ENCODE measurements at places on chromosomes 4 and X.

- no peak for DNase-seq
These were observed 4.0 kb downstream of the DIPK2B start for GRCh38 chrX:45196701-45197100.

- no peak for DNase-seq
These were observed 192.5 kb upstream of the TAPT1 start for GRCh38 chr4:16418814-16419213.

- DNase-seq: no peak
These were observed 157.7 kb upstream of the RASGEF1B start for GRCh38 chr4:81629366-81629765.

GRCh38 chr4:75561789-75562188 lies 5.9 kb downstream of the ODAPH start:
- peak; percentile 22 for DNase-seq

DNA sequence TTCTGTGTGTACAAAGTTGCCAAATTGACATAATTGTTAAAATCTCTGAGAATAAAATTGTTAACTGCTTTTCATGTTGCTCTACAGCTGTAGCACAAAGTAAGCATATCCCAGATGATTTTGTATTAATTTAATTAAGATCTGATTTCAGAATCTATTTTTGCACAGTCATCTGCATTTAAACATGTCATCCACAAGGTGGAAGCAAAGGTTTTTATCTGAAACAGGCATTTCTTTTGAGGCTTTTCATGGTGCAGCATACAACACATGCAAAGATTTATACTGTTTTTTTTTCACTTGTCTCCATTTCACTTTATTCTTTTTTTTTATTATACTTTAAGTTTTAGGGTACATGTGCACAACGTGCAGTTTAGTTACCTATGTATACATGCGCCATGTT lies 51.2 kb downstream of the GC start:
- DNase-seq: peak; percentile 53

DNA sequence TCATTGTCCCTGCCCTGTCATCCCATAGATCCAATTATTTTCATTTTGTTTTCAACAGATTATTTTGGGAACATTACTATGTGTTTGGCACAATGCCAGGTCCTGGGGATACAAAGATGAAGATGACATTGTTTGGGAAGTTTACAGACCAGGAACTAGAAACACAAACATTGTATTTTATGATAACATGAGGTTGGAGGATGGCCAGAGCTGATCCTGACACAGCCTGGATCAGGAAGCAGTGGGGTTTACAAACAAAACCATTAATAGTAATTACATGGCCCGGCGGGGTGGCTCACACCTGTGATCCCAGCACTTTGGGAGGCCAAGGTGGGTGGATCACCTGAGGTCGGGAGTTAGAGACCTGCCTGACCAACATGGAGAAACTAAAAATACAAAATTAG lies 29.9 kb downstream of the CLRN2 start:
- peak; percentile 71 for DNase-seq

DNA sequence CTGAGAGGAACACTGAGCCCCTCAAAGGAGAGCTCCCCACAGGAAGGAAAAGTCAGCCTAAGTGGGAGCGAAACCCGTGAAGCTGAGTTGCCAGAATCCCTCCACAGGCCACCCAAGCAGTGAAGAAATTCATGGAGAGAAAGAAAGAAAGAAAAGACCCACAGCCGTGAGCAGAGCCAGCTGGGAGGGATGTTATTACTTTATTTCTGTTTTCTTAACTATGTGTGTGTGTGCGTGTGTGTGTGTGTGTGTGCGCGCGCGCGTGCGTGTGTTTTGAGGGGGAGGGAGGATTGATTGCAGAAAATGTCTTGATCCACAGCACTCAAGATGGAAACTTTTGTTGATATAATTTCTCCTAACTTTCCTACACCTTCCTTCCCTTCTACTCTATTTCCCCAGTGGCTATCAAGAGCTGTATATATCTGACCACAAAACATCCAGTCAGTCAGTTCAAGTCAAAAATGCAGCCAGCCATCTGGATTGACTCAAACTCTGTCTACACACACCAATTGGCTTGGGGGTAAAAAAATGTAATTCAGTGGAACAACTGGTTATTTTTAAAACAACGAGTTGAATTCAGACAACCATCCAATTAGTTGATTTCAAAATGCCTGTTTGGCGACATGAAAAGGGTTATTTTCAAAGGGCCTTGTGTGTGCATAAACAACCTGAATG lies 13.8 kb upstream of the GPC3 start:
- no peak for DNase-seq

GRCh38 chrX:112359906-112360305 lies 277.3 kb upstream of the TRPC5 start:
- DNase-seq: no peak

DNA sequence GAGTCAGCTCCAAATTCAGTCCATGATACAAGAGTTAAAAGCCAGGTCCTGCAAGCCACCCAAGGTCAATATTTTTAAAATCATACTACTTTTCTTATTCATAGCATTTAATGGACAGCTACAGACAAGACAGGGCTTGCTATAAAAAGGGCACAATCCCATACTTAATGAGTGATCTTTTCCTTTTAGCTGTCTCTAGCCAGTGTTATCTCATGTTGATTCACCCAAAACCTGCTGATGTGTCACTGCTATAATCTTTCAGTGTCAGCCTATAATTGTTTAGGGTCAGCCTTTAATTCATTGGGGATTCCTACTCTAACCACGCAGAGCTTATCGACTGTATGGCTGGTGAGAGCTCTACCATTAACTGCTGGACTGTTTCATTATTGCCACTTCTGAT lies 51.2 kb upstream of the HCCS start:
- no peak for DNase-seq

- no peak for DNase-seq
These were observed 123.4 kb downstream of the NWD2 start for GRCh38 chr4:37367901-37368300.

- DNase-seq: peak; percentile 77
These were observed 200.3 kb downstream of the PDGFC start for GRCh38 chr4:156771171-156771837.

DNA sequence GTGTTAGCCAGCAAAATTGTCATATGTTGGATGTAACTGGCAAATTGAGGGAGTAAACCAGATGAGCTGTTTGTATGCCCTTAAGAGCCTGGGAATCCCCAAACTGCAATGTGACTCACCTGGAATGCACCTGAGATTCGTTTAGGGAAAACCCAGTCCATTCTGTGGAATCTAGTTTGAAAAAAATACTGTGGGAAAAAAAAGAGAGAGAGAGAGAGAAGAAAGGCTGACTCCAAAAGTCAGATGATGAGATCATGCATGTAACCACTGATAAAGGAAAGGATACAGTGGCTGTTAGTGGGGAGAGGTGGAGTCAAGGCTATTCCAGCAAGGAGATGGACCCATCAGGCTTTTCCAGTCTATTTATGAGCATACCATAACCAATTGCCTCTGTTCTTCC lies 48.5 kb downstream of the SLC9A7 start:
- no peak for DNase-seq

- DNase-seq: no peak
These were observed 113.6 kb downstream of the SPRY1 start for GRCh38 chr4:123510221-123510620.

DNA sequence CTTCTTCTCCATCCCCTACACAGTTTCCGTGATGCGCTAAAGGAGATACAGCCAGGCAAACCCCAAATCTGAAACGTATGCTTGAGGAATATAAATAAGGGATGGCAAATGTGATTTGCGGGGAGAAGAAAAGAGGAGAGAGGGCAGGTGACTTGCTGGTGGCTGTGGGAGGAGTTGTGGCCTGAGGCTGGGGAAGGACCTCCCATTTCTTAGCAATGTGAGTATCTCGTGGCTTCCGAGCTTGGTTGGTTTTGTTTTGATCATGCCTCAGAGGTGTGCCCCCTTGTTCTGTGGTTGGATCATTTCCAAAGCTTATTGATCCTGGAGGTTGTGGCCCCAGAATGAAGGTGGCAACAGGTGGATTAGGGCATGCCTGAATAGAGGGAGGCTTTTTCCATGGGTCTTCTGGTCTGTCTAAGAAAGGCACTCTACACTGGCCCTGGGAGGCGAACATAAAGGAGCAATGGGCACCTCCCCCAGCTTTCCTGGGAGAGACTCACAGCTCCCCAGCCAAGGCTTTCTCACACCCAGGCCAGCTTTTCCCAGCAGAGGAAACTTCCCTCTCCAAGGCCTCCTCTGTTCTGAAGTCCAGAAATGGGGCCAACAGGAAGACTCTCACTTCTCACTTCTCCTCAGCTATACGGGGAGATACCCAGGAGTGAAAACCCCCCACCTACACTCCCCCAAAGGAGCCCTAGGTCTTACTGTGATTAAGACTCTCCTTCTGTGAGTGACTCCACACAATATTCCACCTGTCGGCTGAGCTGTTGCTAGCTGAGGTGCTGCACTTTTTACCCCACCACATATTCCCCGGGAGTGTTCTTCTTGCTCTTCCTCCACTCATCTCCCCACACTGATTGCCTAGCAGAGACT lies 40.0 kb downstream of the C4orf51 start:
- DNase-seq: no peak

DNA sequence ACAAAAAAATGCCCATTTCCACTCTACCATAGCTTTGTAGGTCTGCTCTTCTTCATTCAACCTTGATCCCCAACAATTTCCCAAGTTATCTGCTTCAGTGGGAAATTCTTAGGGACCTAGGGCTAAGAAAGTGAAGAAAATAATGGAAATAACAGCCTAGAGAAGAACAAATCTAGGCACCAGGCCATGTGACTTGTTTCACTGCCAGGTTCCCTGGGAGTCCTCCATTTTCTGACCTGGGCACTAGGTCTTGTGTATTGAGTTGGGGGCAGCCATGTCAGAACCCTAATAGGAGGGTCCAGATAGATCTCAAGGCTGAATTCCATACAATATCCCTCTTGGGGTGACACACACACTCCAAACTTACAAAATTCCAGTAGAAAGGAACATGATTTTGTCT lies 194.6 kb upstream of the STK26 start:
- DNase-seq: no peak

DNA sequence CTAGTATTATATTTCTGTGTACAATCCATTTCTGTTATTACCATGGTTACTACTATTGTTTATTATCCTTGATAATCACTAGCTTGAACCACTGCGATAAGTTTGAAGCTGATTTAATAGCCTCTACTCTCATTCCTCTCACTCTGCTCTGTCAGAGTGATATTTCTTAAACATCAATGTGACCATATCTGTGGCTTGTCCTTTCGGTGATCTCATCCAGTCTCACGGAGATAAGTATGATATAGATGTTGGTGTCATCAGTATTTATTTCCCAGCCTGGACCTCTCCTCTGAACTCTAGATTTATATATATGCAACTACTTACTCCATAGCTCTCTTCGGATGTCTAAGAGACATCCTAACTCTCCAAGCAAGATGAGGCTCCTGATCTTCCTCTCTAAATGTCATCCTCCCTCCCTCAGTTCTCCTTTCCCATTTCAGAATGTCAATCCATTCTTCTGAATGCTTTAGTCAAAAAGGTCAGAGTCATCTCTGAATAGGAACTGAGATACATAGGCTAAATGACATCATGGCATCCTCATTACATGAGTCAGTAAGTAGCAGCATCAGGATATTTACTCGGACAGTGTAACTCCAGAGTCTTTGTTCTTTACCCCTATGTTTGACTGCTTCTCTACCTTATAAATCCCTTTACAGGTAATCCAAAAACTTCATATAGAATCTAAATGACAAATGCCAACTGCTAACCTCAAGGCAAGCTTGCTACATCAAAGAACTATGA lies 129.5 kb downstream of the PACRGL start:
- no peak for DNase-seq

- no peak for DNase-seq
These were observed 194.4 kb upstream of the CPEB2 start for GRCh38 chr4:14807856-14808255.

DNA sequence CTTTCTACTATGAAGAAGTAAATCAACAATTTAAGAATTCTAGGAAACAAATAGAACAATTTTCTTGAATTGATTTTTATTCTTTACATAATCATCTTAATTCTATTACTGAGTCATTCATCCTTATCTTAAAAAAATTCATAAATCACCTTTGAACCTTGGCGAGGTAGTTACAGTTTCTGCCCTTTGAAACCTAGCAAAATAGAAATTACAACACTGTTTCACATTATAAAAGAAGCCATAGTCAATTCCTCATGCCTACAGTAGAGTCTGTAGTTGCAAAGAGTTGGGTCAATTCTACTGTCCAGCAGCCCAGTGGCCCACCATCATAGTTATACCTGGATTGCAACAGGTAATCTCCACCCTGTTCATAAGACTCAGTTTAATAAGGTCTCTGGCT lies 7.3 kb downstream of the SMIM31 start:
- no peak for DNase-seq

DNA sequence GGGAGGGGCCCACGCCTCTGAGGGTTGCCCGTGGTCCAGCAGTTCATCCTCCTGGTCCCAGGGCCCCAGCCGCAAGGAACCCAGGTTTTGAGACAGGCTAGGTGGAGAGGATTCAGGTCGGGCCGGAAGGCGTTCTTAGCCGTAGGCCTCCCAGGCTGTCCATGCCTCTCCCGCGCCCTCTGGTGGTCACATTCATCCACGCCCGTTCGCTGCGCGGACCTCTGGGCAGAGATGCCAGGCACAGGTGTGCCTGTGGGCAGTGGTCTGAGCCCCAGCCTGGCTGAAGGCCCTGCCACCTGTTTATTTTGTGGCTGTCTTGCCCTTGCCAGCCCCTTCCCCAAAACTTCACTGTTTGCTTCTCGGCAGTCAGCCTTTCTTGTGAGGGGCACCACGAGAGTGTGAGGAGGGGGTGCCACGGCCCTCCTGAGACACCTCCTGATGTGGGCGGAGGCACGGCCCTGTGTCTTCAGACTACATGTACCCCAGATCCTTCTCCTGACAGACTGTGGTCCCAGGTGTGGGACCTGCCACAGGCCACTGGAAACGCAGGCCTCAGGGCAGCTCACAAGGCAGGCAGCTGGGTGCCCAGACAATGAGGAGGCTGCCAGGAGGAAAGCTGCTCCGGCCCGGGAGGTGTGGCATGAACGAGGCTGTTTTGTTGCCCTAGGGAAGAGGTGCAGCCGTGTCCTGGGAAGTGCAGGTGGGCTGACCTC lies 5.0 kb downstream of the UVSSA start:
- DNase-seq: peak; percentile 92

- DNase-seq: no peak
These were observed 23.6 kb downstream of the FAM199X start for GRCh38 chrX:104189837-104190236.

GRCh38 chr4:109177096-109177810 lies 125.2 kb downstream of the COL25A1 start:
- no peak for DNase-seq

DNA sequence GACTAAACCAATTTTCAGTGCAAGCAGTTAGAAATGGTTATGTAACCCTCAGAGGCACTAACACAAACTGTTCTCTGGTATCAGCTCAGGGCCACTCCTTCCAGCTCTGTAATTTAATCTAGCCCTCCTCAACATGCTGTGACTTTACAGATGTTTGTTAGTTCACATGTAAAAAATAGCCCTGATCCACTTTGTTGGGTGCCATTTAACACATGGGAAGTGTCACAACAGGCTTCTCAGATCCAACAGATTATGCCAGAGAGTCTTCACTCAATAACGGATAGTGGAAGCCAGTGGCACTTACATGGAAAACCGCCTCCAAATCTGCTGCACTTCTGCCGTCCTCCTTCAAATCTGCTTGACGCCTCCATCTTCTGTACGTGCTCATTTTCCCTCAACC lies 51.6 kb downstream of the ATP8A1 start:
- no peak for DNase-seq
